ENCODE measurements at places on chromosomes 11 and 22. TPM values are rescaled to one million over a fixed set of nuclear protein-coding genes. Genes with fewer than 3 reads are reported as not detected.

- DNase-seq: no peak
Measured at GRCh38 chr11:61119055-61119454, 16.8 kb downstream of the CD5 start.

DNA sequence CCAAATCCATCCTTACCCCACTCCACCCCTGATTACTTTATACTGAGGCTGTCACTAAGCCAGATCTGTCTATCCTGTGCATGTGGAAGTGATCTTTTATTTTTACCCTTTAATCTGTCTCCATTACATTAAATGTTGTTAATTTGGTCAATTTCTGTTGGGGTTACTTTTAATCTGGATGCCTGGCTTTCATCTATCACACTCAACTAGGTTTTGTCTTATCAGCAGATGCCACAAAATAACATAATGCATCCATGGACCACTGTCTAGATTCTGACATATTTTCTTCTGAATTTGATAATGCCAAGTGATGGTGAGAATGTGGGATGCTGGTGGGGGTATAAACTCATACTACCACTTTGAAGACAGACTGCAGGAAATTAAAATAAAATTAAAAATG is 108.4 kb downstream of the FDX1 start:
- no peak for DNase-seq

DNA sequence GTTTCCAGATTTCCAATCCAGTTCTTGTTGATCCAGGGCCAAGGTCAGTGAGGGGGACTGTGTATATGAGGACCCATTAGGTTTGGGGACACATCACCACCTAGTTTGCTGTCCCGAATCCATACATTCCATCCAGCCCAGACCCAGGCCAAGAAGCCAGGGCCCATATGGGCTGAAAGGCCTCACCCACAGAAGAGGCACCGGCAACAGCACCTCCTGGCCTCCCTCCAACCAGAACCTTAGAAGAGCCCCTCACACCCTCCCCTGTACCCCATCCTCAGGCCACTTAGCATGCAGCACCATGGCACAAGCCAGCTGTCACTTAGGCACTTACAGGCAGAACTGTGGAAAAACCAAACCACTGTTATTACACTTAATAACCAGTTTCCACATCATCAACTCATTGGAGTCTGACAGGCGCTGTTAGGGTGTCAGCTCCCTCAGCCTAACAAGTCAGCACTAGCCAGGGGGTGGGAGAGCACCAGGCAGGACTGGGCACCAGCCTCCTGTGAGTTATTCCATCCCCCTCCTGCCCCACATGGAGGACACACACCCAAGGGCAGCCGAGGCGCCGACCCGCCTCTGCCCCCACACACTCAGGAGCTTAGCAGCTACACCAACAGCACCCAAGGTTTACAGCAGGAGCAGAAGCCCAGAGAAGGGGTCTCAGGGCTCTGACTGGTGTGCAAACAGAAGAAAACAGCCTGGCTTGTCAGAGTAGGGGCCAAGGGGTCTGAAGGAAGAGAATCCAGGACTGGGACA is 132.0 kb downstream of the BUD13 start:
- DNase-seq: no peak

- DNase-seq: peak; percentile 39
Measured at GRCh38 chr11:110763249-110764011, 51.2 kb upstream of the ARHGAP20 start.

DNA sequence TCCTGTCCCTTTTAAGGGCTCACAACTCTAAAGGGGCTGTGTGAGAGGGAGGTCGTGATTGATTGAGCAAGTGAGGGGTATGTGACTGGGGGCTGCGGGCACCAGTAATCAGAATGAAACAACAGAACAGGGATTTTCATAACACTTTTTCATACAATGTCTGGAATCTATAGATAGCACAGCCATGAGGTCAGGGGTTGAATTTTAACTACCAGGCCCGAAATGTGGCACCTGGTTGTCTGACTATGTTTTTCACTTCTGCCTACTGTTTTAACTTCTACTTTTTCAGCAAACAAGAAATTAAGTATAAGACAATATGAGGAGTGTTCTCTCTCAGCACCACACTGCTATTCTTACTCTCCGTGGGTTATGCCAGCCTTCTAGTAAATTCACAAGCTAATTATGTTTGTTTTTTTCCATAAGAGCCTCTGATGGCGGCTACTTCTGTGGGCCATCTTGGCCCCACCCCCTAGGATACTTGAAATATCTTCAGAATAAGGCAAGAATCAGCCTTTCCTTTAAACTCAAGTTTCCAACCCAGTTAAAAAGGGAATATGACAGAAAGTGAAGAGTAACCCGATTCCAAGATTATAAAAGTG is 552.8 kb upstream of the CHORDC1 start:
- no peak for DNase-seq

DNA sequence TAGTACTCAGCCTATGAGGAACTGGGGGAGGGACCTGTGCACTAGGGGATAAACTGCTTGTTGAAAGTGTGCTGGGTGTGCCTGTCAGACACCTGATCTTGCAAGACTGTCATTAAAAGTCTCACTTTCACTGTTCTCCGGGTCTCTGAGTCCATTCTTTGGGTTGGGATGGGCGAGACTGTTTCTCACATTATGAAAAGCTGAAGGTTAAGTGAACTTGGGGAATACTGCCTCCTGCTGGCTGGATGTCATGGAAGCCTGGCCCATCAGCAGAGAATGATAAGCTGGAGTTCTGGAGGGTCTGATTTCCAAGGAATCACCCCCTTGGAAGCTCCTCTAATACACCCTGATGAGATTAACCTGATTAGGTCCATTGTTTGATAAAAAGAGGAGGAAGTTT is 9.0 kb upstream of the VPREB1 start:
- peak; percentile 41 for DNase-seq

- no peak for DNase-seq
Measured at GRCh38 chr11:17694494-17695110, 24.8 kb upstream of the MYOD1 start.

GRCh38 chr11:26842478-26843282 is 120.8 kb upstream of the SLC5A12 start:
- DNase-seq: no peak

- no peak for DNase-seq
Measured at GRCh38 chr22:46111645-46112306, 38.5 kb upstream of the PPARA start.

DNA sequence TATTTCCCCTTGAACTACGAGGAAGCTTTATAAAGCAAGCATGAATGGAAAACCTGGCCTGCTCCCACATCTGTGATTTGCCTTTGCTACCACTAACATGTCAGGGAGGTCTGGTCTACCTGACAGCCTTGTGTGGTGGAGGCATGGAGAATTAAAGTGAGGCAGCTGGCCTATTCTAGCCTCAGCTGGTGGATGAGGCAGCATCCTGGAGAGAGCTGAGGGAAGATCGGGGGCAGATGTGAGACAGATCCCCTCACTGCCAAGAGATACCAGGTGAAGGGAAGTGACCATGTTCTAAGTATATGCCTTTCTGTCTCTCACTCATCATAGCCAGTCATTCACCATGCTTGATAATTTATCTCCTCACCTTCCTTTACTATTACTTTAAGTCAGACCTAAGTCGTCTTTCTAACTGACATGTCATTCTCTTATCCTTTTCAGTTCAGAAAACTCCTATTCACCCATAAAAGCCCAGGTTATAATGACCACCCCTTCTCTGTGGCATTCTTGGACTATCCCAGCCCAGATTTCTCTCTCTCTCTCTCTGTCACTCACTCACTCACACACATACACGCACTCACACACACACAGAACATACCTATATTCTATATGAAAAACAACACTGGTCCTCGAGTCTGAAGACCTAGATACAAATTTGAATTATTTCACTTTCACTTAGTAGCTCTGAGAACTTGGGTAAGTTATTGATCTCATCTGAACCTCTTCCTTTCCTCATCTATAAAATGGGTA is 90.7 kb downstream of the CSNK2A3 start:
- DNase-seq: no peak

- no peak for DNase-seq
Measured at GRCh38 chr11:123479048-123479837, 49.2 kb downstream of the GRAMD1B start.

- DNase-seq: peak; percentile 13
Measured at GRCh38 chr11:117826190-117826570, 1.6 kb upstream of the FXYD2 start.

GRCh38 chr11:27395556-27396258 is 32.7 kb upstream of the CCDC34 start:
- peak; percentile 68 for DNase-seq

DNA sequence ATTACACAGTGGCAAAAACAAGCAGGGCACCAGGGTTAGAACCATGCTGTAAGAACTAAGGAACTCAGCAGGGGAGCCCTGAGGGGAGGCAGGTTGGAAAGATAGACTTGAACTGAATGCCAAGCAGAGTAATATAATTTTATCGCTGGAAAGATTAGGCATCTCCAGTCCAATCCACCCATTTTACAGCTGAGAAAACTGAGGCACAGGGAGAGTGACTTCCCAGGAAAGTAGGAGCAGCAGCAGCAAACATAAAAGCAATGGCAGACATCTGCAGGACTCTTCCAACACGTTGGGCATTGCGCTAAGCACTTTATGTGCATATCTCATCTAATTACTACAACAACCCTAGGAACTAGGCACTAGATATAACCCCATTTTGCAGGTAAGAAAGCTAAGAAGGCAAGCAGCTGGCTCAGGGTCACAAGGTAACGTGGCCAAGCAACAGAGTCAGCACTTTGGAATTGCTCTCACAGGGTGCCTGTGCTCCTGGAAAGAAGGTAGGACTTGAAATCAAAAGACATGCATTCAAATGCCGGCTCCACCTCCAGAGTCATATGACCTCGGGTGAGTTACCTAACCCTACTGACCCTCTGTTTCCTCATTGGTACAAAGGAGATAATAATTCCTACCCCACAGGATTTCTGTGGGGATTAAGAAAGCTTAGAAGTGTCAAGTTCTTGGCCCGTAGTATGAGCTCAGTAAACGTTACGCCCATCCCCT is 215.3 kb downstream of the BARX2 start:
- no peak for DNase-seq

ZNF195 gene
- total RNA-seq: 28.4 TPM

Data from left colon (tissue), 2 donors.